H9 (cell line): ENCODE measurements at places on chromosomes 16 and 17. TPM values are rescaled to one million over a fixed set of nuclear protein-coding genes. Genes with fewer than 3 reads are reported as not detected.

The RSAD1 gene
- 27.9 and 29.6 TPM in 2 replicates for total RNA-seq

The CD300LG gene
- total RNA-seq: not detected in 2 replicates

- no peak overlapping the region for H3K27ac ChIP-seq
- H3K4me1 ChIP-seq: no peaks in the 10 kb centered on the region; the same call in 1 of the 2 replicates
- no peaks in the 10 kb centered on the region for H3K27me3 ChIP-seq
- no peaks in the 10 kb centered on the region for H3K36me3 ChIP-seq
Observed at GRCh38 chr16:48500981-48501380, 109.0 kb downstream of the N4BP1 start.

- no peak for DNase-seq
- peaks cover 7% of the 10 kb centered on the region for H3K36me3 ChIP-seq
- H3K4me3 ChIP-seq: no peak overlapping the region
- no peaks in the 10 kb centered on the region for H3K4me1 ChIP-seq
Observed at GRCh38 chr16:29825145-29826044, 5.1 kb downstream of the MVP start.

GRCh38 chr17:72970797-72971196, 121.7 kb downstream of the SLC39A11 start:
- H3K4me1 ChIP-seq: no peaks in the 10 kb centered on the region
- no peak overlapping the region for H3K27ac ChIP-seq
- H3K27me3 ChIP-seq: no peaks in the 10 kb centered on the region
- H3K36me3 ChIP-seq: no peaks in the 10 kb centered on the region

DNA sequence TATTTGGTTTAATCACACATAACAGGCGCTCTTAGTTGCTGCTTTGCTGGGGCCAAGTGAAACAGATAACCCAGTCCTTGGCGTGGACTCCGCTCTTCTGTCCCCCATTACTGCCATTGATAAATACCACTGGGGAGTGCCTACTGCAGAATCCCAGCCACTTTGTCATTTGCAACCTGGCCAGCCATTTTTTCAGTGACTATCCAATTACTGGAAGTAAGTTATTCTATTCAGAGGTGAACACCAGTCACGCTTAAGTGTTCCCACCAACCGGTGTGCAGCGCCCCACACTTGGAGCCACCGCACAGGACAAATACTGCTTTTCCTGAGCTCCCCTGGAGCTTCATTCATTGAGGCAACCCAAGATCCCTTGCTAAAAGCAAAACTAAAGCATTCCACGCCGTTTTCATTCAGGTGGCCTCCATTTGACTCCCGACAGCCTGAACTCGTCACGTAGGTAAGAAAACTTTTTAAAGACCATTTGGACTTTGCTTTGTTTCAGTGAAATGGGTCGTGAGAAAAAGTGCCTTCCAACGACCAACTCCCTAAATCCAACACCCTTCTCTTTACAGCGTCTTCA, 1.8 kb downstream of the USP7 start:
- DNase-seq: no peak
- peaks cover 30% of the 10 kb centered on the region for H3K4me1 ChIP-seq
- H3K4me3 ChIP-seq: peak overlapping the region; percentile 76
- no peak overlapping the region for H3K27ac ChIP-seq

DNA sequence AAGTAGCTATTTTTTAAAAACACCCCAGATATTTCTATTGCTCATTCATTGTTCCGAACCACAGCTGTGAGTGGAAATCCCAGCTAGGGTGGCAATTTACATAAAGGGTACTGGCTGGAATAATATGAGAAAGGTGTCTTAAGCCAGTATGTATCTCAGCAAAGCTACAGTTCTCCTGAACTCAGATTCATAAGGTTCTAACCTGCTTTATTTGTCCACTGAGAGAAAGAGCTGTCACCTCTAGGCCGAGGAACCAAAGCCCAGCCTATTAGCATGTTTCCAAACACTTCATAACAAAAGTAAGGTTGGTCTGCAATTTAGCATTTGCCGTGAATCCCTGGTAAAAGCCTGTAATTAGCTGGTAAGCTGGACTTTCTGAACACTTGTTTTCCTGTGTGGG, 57.0 kb upstream of the CLEC19A start:
- no peak overlapping the region for H3K27ac ChIP-seq
- H3K4me3 ChIP-seq: no peak overlapping the region
- DNase-seq: no peak
- H3K27me3 ChIP-seq: no peaks in the 10 kb centered on the region
- H3K4me1 ChIP-seq: peaks cover 5% of the 10 kb centered on the region; the same call in 1 of the 2 replicates

- no peaks in the 10 kb centered on the region for H3K27me3 ChIP-seq
- DNase-seq: peak; percentile 28
- no peaks in the 10 kb centered on the region for H3K36me3 ChIP-seq
- H3K4me3 ChIP-seq: no peak overlapping the region
- no peak overlapping the region for H3K27ac ChIP-seq
Observed at GRCh38 chr16:10368969-10369551, 16.8 kb upstream of the ATF7IP2 start.
